ENCODE measurements at places on chromosomes 12 and 14.

DNA sequence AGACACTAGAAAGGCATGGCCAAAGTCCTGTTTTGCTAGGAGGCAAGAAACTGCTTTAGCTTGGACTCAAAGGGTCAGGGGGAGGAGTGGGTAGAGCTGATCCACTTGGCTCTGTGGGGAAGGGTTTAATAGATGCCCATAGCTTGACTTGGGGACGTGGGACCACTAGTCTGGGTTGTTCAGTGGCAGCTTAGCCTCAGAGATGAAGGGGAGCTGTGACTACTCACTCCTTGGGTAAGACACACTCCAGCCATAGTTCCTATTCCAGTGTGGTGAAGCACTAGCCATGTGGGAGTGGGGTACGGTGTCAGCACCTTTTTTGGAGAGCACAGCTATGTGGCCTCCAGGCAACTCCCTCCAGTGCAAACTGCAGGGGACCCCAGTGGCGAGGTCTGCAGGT lies 257.3 kb downstream of the TMEM121 start:
- DNase-seq = no peak

DNA sequence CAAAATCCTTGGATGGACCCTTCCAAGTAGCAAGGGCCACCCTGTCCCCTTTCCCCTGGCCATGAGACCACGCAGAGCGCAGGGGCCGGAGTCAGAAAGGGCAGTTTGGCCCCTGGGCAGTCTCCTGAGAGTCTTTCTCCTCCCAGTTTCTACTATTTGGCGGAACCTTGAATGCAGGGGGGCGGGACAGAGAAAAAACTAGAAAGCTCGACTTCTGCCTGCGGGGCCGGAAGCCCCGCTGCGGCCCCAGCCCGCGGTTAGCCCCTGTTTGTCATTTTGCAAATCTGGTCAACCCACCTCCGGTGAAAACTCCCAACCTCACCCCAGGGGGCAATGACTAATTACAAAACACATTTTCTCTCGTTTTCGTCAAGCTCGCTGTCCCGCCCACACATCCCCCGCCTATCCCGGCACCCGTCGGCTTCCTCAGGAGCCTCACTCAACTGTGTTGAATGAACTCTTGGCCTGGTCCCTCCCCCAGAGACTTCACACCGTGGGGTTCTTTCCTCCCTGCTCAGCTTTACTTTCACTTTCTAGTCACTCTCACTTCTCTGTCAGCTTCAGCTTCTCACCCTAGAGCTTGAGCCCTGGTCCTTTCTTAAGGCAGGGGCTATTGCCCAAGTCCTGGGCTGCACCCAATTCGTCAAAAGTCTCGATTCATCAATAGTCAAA lies 66.7 kb downstream of the IRF2BPL start:
- DNase-seq = peak; percentile 81

GRCh38 chr12:3326156-3326849 lies 164.7 kb upstream of the PRMT8 start:
- no peak for DNase-seq

- DNase-seq = no peak
Observed at GRCh38 chr12:40203060-40203430, 21.8 kb upstream of the LRRK2 start.

DNA sequence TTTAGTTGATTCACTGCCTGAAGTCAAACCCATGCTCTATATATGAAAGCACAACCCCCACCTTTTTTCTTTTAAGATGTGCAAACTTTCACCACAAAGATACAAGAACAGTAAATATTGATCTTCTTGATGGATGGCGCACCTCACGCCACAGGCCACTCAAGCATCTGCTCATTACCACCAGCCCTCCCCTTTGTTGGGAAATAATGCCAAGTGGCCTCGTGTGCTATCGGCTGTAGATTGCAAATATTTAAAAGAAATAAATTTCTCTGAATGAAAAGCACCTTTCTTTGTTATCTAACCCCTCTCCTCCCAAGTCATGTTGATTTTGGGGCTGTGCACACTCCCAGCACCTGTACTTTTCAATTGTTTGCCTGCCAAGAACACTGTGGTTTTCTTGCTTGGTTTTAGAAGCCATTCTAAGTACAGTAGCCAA lies 122.7 kb downstream of the C12orf42 start:
- no peak for DNase-seq

GRCh38 chr12:95605875-95606274 lies 54.6 kb upstream of the USP44 start:
- DNase-seq = no peak

All from stimulated activated CD8-positive, alpha-beta memory T cell treated with anti-CD3 and anti-CD28 coated beads, Interleukin-15, amount 100 ng/mL, for 24 hours (primary cell).